Psoas muscle (tissue), 8 donors: ENCODE measurements at places on chromosomes 13 and 19.

- H3K27me3 ChIP-seq = no peaks in the 10 kb centered on the region
- no peaks in the 10 kb centered on the region for H3K4me1 ChIP-seq
Observed at GRCh38 chr13:90233933-90234672, 1113.4 kb upstream of the MIR17HG start.

DNA sequence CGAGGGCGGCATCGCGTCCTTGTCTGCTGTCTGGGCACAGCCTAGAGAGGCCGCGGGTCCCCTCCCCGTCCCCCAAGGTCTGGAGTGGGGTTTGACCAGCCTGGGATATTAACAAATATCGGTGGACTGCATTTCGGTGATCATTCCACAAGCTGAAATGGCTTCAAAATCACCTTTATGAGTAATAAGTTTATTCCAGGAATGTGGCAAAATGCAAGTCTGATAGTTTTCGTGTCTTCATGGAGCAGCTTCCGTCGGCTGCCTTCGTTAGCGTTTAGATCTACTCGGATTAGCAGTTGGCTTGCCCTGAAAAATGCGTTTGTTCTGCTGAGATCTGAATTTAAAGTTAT is 1.1 kb upstream of the GJA3 start:
- no peaks in the 10 kb centered on the region for H3K4me1 ChIP-seq
- H3K36me3 ChIP-seq = no peaks in the 10 kb centered on the region
- no peak for DNase-seq

- H3K27ac ChIP-seq = no peak overlapping the region
- H3K4me1 ChIP-seq = no peaks in the 10 kb centered on the region
- H3K36me3 ChIP-seq = no peaks in the 10 kb centered on the region
- H3K4me3 ChIP-seq = no peak overlapping the region
Observed at GRCh38 chr13:21218351-21219035, 42.0 kb downstream of the MRPL57 start.

GRCh38 chr13:80591976-80592740 is 251.2 kb upstream of the SPRY2 start:
- no peaks in the 10 kb centered on the region for H3K36me3 ChIP-seq
- DNase-seq = no peak
- no peak overlapping the region for H3K4me3 ChIP-seq
- H3K27me3 ChIP-seq = no peaks in the 10 kb centered on the region

GRCh38 chr13:95723438-95723837 is 46.5 kb downstream of the DNAJC3 start:
- H3K4me3 ChIP-seq = no peak overlapping the region
- H3K27me3 ChIP-seq = no peaks in the 10 kb centered on the region
- H3K36me3 ChIP-seq = peaks cover 14% of the 10 kb centered on the region
- no peaks in the 10 kb centered on the region for H3K4me1 ChIP-seq
- no peak for DNase-seq

DNA sequence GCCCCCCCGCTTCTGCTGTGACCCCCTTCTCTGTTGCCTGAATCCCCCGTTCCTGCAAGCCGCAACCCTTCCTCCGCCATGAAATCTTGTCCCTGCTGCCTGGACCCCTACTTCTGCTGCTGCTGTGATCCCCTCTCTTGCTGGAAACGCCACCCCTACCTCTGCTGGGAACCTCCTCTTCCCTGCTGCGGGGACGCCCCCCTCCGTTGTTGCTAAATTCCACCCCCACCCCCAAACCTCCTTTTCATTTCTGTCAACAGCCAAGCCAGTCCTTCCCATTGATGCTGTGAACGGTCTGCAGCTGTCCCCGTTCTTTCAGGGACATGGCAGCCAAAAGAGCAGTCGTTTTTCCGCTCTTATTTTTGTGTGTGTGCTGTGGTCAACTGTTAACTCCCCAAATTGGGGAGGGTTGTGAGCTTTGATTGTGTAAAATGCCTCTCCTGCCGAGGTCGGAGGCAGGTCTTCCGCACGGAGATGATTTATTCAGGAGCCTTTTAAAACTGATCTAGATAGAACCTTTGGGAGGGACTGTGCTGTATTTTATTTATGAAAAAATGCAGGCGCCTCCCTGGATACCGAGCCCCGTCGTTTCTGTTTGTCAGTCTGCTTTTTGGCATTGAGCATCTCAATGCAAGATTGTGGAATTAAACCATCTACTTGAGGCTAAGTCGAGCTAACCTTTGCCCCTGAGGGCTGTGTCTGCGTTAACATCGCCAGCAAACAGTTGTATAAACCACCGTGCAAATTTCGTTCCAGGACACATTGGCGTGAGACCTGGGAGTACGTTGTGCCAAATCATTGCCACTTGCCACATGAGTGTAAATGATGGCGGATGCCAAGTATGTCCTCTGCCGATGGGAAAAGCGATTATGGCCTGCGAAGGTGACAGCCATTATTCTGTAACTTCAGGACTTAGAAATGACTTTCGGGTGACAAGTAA is 27.9 kb upstream of the NDUFS7 start:
- no peaks in the 10 kb centered on the region for H3K27me3 ChIP-seq
- DNase-seq = no peak
- H3K4me1 ChIP-seq = peaks cover 15% of the 10 kb centered on the region
- peak overlapping the region; percentile 67 for H3K27ac ChIP-seq
- H3K4me3 ChIP-seq = peak overlapping the region; percentile 84

GRCh38 chr13:84980571-84980970 is 818.6 kb downstream of the SLITRK6 start:
- H3K4me1 ChIP-seq = no peaks in the 10 kb centered on the region
- H3K4me3 ChIP-seq = no peak overlapping the region
- H3K27me3 ChIP-seq = no peaks in the 10 kb centered on the region
- no peak for DNase-seq
- no peak overlapping the region for H3K27ac ChIP-seq

DNA sequence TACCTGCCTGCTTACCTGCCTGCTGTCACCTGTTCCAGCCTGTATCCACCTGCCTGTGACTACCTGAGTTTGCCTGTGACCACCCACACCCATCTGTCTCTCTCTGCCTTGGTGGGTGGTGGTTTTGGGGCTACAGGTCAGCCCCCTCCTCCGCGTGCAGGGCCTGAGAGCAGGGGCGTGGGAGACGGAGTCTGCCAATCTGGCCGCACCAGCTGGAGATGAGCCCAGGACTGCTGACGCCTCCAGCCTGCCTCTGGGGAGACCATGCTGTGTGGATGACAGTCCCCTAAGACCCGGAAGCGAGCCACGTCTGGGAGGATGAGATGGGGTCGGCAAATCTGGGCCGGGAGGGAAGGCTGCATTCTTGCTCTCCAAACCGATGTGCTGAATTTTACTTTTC is 15.9 kb upstream of the KCTD15 start:
- no peaks in the 10 kb centered on the region for H3K4me1 ChIP-seq
- H3K27ac ChIP-seq = no peak overlapping the region
- no peak overlapping the region for H3K4me3 ChIP-seq
- H3K27me3 ChIP-seq = peaks cover 46% of the 10 kb centered on the region
- DNase-seq = no peak
- H3K36me3 ChIP-seq = no peaks in the 10 kb centered on the region

GRCh38 chr19:366951-367350 is 22.4 kb upstream of the MIER2 start:
- H3K27me3 ChIP-seq = no peaks in the 10 kb centered on the region
- no peak for DNase-seq
- H3K36me3 ChIP-seq = no peaks in the 10 kb centered on the region
- no peaks in the 10 kb centered on the region for H3K4me1 ChIP-seq
- H3K4me3 ChIP-seq = no peak overlapping the region

GRCh38 chr13:24252136-24252535 is 57.2 kb upstream of the C1QTNF9 start:
- no peak overlapping the region for H3K4me3 ChIP-seq
- H3K4me1 ChIP-seq = no peaks in the 10 kb centered on the region
- no peak for DNase-seq
- no peaks in the 10 kb centered on the region for H3K36me3 ChIP-seq

- H3K27ac ChIP-seq = no peak overlapping the region
- H3K4me1 ChIP-seq = peaks cover 6% of the 10 kb centered on the region
- no peaks in the 10 kb centered on the region for H3K27me3 ChIP-seq
- DNase-seq = no peak
Observed at GRCh38 chr13:91355826-91356710, 8.6 kb downstream of the MIR17HG start.

- no peak for DNase-seq
- H3K4me1 ChIP-seq = peaks cover 17% of the 10 kb centered on the region
- H3K27me3 ChIP-seq = no peaks in the 10 kb centered on the region
- no peaks in the 10 kb centered on the region for H3K36me3 ChIP-seq
- H3K4me3 ChIP-seq = no peak overlapping the region
Observed at GRCh38 chr19:5900976-5901375, 2.6 kb downstream of the NDUFA11 start.

GRCh38 chr13:113063091-113063491 is 42.5 kb upstream of the F7 start:
- H3K36me3 ChIP-seq = no peaks in the 10 kb centered on the region
- no peak overlapping the region for H3K27ac ChIP-seq
- H3K4me3 ChIP-seq = no peak overlapping the region
- DNase-seq = no peak

GRCh38 chr19:21028969-21029268 is 8.5 kb downstream of the ZNF430 start:
- H3K4me3 ChIP-seq = no peak overlapping the region
- no peak overlapping the region for H3K27ac ChIP-seq
- peaks cover 25% of the 10 kb centered on the region for H3K36me3 ChIP-seq
- no peak for DNase-seq
- H3K4me1 ChIP-seq = peaks cover 6% of the 10 kb centered on the region
- no peaks in the 10 kb centered on the region for H3K27me3 ChIP-seq

GRCh38 chr13:85521657-85522056 is 277.6 kb downstream of the SLITRK6 start:
- H3K36me3 ChIP-seq = no peaks in the 10 kb centered on the region
- no peak overlapping the region for H3K4me3 ChIP-seq
- no peaks in the 10 kb centered on the region for H3K27me3 ChIP-seq

GRCh38 chr13:24910502-24911132 is 146.6 kb downstream of the RNF17 start:
- peaks cover 21% of the 10 kb centered on the region for H3K36me3 ChIP-seq
- no peak overlapping the region for H3K4me3 ChIP-seq
- no peaks in the 10 kb centered on the region for H3K4me1 ChIP-seq
- no peak for DNase-seq
- no peaks in the 10 kb centered on the region for H3K27me3 ChIP-seq

DNA sequence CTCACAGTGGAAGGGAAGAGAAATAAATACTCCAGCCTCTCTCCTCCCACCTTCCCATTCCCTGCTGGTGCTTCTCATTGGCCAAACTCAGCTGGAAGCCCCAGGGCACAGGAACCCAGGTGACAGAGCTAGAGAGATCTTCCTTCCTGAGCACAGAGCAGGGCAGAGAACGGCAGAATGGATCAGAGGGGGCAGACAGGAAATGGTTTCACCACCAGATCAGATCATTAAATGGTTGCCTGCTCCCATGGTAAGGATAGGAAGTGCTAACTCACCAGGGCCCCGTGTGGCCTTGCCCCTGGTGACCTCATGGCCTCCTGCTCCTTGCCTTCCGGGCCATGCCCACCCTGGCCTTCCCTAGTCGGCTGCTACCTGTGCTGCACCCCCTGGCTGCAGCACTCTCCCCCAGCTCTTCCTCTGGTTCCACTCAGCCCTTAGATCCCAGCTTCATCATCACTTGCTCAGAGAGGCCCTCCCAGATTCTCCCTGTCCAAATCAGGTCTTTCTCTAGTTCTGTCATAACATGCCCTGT is 108.7 kb downstream of the DPF1 start:
- peaks cover 11% of the 10 kb centered on the region for H3K36me3 ChIP-seq
- no peak overlapping the region for H3K27ac ChIP-seq
- H3K27me3 ChIP-seq = no peaks in the 10 kb centered on the region
- no peaks in the 10 kb centered on the region for H3K4me1 ChIP-seq
- DNase-seq = no peak

GRCh38 chr19:11050323-11051114 is 38.7 kb upstream of the LDLR start:
- H3K36me3 ChIP-seq = no peaks in the 10 kb centered on the region
- H3K27ac ChIP-seq = no peak overlapping the region
- H3K4me1 ChIP-seq = no peaks in the 10 kb centered on the region
- no peak overlapping the region for H3K4me3 ChIP-seq
- no peaks in the 10 kb centered on the region for H3K27me3 ChIP-seq

GRCh38 chr19:15640294-15640903 is at the start of gene CYP4F3:
CYP4F3 (plus strand) TSS chr19:15640897; CDS start chr19:15641416, 519 bp downstream.
- no peaks in the 10 kb centered on the region for H3K36me3 ChIP-seq
- H3K4me3 ChIP-seq = no peak within 1 kb of the TSS
- no peak within 1 kb of the TSS for H3K27ac ChIP-seq
- H3K27me3 ChIP-seq = no peaks in the 10 kb centered on the region
- no peaks in the 10 kb centered on the region for H3K4me1 ChIP-seq
- DNase-seq = no peak

DNA sequence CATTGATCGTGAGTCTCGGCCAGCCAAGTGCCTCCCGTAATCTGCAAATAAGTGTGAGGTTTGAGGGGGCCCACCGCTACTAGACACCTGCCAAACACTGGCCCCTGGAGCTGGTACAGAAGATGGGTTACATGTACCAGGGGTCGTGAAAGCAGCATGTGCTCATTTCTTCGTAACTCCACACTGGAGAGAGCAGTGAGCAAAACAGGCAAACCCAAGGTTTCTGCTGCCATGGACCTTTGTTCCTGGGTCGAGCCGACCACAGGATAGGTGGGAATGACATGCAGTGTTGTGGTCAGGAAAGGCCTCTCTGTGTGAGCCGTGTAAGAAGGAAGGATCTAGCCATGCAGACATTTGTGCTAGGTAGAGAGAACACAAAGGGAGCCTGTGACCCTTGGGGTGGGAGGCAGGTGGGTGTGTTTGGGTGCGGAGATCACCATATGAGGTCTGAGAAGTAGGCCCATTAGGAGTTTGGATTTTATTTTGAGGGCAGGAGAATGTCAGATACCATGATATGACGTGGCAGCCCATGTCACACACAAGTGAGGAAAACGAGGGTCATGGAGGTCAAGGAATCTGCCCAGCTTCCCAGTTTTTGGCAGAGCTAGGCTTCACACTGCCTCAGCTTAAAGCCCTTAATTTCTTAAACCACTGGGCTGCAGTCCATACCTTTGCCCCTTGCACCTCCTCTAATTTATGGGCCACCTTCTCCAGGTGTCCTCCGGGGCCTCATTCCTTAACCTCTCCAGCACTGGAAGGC is 919 bp downstream of the GTF3A start:
- peak overlapping the region; percentile 93 for H3K4me3 ChIP-seq
- H3K36me3 ChIP-seq = peaks cover 36% of the 10 kb centered on the region
- peak overlapping the region; percentile 100 for H3K27ac ChIP-seq
- no peak for DNase-seq
- peaks cover 31% of the 10 kb centered on the region for H3K4me1 ChIP-seq
- H3K27me3 ChIP-seq = no peaks in the 10 kb centered on the region

DNA sequence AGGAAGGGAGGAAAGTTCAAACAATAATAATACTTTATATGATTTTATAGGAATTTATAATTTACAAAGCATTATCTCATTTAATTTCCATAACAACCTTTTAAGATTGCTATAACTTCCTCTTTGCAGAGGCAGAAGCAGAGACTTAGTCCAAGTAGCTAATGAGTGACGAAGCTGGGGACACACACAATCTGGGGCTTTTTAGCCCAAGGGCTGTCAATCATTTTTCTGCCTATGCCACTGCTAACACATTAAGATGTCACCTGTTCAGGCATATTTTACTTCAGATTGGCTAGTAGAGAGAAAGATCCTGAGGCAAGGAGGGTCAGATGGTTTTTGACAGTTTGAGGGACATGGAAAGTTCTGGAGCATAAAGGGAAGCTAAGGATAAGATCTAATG is 12.6 kb downstream of the SCEL start:
- H3K4me3 ChIP-seq = no peak overlapping the region
- H3K4me1 ChIP-seq = no peaks in the 10 kb centered on the region
- H3K27me3 ChIP-seq = no peaks in the 10 kb centered on the region
- H3K36me3 ChIP-seq = no peaks in the 10 kb centered on the region
- no peak for DNase-seq
